Activated T-helper 2 cell treated with anti-CD3 and anti-CD28 coated beads, Interferon-gamma antibody, Interleukin-2, Interleukin-4, amounts not matched to agents 10 μg/mL and 5 μg/mL and 100 μg/mL, durations not matched to agents 14 hours and 24 hours and 36 hours (primary cell): ENCODE measurements at places on chromosomes 2 and 18. TPM values are rescaled to one million over a fixed set of nuclear protein-coding genes. Genes with fewer than 3 reads are reported as not detected.

GRCh38 chr2:108367014-108367413, 10.7 kb upstream of the SULT1C4 start:
- DNase-seq, result no peak

- DNase-seq, result no peak
These were observed 31.6 kb upstream of the PPM1B start for GRCh38 chr2:44137048-44137447.

- no peak for DNase-seq
These were observed 678.3 kb upstream of the ID2 start for GRCh38 chr2:8003462-8004075.

The BMP10 gene
- total RNA-seq, result not detected in 2 replicates

The NEU4 gene
- 3.2 and 3.9 TPM in 2 replicates for total RNA-seq
